ENCODE measurements at places on chromosomes 6 and 20. TPM values are rescaled to one million over a fixed set of nuclear protein-coding genes. Genes with fewer than 3 reads are reported as not detected.

Gene TRIM39
- total RNA-seq, result 15.5 TPM

Gene CGAS
- 3.3 TPM for total RNA-seq

Gene KCNQ5
- total RNA-seq, result under 0.01 TPM

Gene ZBTB9
- 7.8 TPM for total RNA-seq

Gene IMPG1
- 0.29 TPM for total RNA-seq

Gene HIVEP1
- total RNA-seq, result 34.1 TPM

Gene USP49
- total RNA-seq, result 3.2 TPM

Gene ISM1
- total RNA-seq, result not detected

Gene TLDC2
- not detected for total RNA-seq
